ENCODE measurements at places on chromosomes 12 and 14.

DNA sequence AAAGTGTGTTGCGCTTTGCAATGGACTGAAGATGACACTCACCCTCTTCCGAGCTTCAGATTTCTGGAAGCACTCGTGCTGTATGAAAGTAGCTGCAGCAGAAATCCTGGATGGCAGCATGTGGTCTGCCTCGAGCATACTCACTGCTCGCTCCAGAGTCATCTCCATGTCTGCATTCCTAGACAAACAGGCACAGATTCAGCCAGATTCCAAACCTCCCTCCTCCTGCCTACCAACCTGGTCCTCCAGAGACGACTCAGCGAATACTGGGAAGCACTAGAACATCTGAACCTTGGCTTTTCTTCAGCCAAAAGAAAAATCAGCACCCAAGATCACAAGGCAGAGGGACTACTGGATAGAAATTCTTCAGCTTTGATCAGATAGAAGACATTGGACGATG lies 27.7 kb downstream of the PKP2 start:
- DNase-seq: no peak

DNA sequence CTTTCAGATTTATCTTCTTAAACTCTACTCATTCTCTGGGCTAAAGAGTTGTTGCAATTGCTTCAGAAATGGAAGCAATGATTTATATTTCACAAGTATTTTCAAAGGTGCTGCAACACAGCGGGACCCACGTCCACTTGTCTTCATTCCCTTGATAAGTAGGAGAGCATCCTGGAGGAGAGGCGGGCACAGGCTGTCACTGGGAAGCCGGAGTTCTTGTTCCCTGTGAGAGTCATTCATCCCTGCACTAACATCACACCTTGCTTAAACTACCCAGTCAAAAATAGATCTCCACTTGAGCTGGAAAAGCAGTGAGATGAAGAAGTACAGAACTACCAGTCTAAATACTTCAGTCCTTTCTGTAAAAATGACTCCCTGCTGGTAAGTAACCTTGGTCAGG lies 160.5 kb upstream of the RASSF8 start:
- no peak for DNase-seq

- DNase-seq: no peak
Observed at GRCh38 chr12:92619730-92620684, 82.8 kb upstream of the PLEKHG7 start.

DNA sequence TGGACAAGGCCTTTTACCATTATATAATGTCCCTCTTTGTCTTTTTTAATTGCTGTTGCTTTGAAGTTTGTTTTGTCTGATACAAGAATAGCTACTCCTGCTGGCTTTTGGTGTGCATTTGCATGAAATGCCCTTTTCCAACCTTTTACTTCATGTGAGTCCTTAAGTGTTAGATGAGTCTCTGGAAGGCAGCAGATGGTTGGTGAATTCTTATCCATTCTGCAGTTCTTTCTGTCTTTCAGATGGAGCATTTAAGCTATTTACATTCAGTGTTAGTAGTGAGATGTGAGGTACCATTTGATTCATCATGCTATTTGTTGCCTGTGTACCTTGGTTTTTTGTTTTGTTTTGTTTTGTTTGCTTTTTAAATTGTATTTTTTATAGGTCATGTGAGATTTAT lies 208.3 kb downstream of the GPHN start:
- DNase-seq: no peak

DNA sequence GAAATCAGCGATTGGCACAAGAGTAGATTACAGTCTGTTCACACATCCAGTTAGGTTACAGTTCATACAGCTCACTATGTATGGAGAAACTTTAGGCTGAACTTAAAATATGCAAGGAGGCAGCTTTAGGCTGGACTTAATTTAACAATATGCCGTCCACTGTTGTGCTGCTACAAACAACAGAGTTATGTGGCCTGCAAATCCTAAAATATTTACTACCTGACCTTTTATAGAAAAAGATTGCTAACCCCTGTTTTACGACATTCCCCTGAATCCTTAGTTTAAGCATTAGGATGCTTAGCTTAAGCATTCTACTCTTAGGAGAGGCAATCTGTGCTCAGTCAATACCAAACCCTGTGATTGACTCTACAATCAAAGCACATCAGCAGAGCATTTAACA lies 50.9 kb downstream of the DAO start:
- no peak for DNase-seq

GRCh38 chr12:49949866-49950265 lies 671 bp upstream of the AQP2 start:
- no peak for DNase-seq

DNA sequence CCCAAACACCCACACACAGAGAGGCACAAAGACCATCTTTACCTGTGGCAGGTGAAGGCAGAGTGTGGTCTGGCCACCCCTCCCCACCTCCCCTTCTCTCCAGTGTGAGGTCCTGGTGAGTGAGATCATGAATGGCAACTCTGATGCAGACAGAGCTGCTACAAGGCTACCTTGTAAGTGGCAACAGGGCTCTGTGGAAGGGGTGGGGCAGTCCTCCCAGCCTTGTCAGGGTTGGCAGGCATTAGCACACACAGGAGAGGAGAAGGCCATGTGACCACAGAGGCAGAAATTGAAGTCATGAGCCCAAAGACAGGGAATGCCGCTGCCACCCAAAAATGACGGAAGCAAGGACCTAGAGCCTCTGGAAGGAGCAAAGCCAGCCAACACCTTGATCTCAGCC lies 30.7 kb downstream of the VWF start:
- no peak for DNase-seq

DNA sequence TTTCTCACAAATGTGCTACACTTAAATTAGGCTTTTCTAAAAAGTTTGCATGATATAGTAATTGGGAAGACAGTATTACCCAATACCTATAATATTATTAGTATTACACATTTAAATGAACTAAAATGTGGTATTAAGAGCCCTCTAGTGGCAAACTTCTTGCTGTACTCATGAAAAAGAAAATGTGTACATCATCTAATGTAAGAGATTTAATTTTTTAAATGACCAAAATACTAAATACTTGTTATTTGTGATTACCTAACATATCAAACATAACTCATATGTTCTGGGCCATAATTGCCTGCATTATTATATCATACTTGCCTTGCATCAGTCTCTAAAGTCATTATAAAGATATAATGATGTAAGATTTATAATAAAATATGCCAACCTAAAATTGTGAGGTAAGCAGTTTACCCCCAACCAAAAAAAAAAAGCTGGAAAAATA lies 64.2 kb downstream of the DNAI7 start:
- no peak for DNase-seq

- no peak for DNase-seq
Observed at GRCh38 chr12:98738002-98738401, 92.9 kb downstream of the APAF1 start.

DNA sequence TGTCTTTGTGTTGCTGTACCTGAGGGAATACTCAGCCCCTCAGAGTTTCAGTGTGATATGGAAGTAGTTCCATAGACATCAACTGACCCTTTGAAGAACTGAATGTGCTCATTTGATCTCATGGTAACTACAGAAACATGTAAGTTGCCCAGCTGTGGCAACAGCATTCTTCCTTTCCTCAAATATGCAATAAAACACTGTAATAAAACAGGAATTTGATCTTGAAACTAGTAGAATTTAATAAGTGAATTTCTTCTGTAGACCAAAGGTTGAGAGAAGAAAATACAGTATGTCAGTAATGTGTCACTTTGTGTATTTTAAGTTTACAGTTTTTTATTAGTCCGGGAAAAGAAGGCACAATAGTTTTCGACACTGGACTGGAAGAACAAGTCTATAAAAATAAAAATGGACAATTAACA lies 31.9 kb downstream of the KCTD10 start:
- DNase-seq: no peak

- DNase-seq: no peak
Observed at GRCh38 chr14:103401223-103402214, 16.3 kb downstream of the MARK3 start.

GRCh38 chr12:98532687-98533304 lies 17.4 kb downstream of the TMPO start:
- DNase-seq: no peak

- no peak for DNase-seq
Observed at GRCh38 chr12:38872561-38872960, 32.8 kb downstream of the CPNE8 start.

- no peak for DNase-seq
Observed at GRCh38 chr14:51697848-51698247, 46.1 kb downstream of the FRMD6 start.

DNA sequence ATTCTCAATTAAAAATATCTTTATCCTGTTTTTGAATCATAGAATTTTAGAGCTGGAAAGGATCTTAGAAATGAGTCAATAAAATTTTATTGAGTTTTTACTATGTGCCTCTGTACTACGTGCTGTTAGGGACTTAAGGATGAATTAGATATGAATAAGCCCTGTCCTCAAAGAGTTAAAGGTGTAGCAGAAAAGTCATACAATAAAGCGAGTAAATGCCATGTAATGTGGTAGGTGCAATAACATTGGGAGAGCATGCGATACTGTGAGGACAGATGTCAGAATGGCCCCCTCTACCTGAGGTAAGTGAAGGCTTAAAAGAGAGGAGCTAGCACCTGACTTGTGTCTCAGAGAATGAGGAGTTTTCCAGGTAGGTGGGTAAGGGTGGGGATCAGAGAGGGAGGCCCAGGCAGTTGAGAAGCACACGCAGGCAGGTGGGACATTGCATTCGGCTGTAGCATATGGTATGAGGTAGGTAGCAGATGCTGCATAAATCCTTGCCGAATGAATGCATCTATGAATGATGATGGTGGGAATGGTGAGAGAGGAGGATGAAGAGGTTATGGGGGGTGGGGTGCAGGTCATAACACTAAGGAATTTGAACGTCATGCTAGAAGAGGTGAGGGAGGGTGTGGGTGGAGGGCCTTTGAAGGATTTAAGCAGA lies 35.4 kb upstream of the ATP23 start:
- no peak for DNase-seq

GRCh38 chr14:73223049-73223448 lies 14.3 kb upstream of the PAPLN start:
- DNase-seq: no peak

GRCh38 chr12:58346032-58346632 lies 404.8 kb downstream of the ATP23 start:
- DNase-seq: no peak

DNA sequence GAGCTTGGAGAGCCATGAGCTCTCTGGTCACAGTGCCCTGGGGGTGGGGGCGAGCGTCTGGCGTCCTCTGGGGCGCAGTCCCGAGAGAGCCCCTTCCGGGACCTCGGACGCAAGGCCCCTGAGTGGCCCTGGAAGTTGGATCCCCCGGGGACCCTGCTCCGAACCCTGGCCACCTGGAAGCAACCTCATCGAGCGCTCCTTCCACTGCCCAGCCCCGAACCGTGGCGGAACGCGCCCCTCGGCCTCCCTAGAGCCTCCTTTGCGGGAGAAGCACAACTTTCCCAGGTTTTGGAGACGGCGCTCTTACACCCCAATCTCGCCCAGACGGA lies 1.2 kb downstream of the NOS1 start:
- no peak for DNase-seq

DNA sequence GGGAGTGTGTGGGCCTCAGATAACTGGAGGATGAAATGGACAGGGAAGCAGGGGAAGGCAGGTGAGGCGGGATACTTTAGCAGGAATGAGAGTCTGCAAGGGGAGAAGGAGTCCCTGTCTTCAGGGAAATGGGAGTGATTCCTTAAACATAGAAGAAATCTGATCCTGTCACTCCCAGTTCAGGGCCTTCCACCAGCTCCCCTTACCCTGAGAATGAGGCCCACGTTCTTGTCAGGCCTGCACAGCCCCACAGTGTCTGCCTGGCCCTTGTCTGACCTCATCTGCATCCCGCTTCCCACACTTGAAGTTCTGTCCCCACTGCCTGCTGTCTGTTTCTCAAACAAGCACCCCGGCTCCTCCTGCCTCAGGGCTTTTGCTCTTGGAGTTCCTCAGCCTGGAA lies 12.6 kb upstream of the LRP1-AS start:
- DNase-seq: no peak

- DNase-seq: no peak
Observed at GRCh38 chr12:29208060-29208459, 59.0 kb downstream of the FAR2 start.

- DNase-seq: no peak
Observed at GRCh38 chr14:69323999-69324282, 64.0 kb downstream of the GALNT16 start.

- no peak for DNase-seq
Observed at GRCh38 chr14:84131924-84132323, 1398.0 kb upstream of the FLRT2 start.

DNA sequence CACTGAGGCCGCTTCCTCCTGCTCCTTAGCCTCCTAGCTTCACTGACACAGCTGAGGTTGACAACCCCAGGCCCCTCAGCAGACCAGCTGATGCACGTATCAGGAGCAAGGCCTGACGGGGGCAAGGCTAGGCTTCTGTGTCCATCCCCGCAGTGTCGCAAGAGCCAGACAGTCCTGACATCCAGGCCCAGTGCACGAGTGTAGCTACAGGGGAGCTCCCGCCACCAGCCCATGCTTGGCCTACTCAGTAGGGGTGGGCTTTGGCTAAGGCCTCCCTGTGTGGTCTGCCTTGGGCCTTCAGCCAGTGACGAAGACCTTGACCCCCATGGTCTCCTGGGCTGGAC lies 179.1 kb downstream of the DPF3 start:
- peak; percentile 79 for DNase-seq

- DNase-seq: no peak
Observed at GRCh38 chr14:44565968-44566367, 58.9 kb upstream of the FSCB start.

DNA sequence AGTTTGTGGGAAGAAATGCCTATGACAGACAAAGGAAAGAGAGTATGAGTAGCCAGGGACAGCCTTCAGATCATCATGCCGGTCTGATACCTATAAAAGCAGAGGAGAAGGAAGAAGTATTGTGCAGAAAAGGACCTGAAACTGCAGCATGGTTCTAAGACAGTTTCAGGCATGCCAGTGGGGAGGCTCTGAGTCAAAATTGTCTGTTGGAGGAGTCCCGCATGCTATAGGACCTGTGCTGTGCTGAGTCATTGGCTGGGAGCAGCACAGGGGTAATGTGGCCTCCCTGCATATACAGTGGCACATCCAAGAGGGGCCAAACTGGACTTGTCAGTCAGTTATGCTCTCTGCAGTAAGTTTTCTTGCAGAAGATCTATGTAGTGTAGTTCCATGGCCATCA lies 40.7 kb downstream of the NEUROD4 start:
- DNase-seq: no peak

GRCh38 chr14:33451211-33451610 lies 499.7 kb downstream of the EGLN3 start:
- no peak for DNase-seq

GRCh38 chr12:76628745-76629144 lies 69.2 kb upstream of the OSBPL8 start:
- no peak for DNase-seq

- no peak for DNase-seq
Observed at GRCh38 chr14:59964251-59965007, 44.5 kb downstream of the LRRC9 start.

DNA sequence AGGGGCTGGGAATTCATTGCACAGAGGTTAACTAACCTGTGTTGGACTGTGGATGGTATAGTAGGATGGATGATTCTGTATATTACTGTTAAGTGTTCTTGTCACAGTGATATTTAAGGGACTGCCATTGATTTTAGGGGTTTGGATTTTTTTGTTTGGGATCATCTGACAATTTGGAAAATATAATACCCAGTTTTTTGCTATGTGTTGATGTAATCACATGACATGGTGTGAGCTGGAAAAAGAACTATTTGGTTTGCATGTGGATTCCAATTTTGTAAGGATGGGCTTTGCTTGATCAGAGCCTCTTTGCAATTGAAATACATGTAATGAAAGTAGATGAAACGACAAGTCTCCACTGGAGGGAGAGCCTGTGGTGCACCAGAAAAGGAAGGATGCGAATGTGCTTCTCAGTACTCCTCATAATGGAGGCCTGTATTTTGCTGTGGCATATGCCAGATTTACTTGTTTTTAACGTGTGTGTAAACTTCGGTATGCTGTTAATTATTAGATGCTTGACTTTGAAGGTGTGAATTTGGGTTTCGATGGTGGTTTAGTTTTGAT lies 2.7 kb downstream of the DYRK2 start:
- DNase-seq: no peak
